ENCODE measurements at places on chromosomes 11 and 22. TPM values are rescaled to one million over a fixed set of nuclear protein-coding genes. Genes with fewer than 3 reads are reported as not detected.
A peak's percentile ranks its signal among the peaks of the same experiment; 100 is the strongest.

DNA sequence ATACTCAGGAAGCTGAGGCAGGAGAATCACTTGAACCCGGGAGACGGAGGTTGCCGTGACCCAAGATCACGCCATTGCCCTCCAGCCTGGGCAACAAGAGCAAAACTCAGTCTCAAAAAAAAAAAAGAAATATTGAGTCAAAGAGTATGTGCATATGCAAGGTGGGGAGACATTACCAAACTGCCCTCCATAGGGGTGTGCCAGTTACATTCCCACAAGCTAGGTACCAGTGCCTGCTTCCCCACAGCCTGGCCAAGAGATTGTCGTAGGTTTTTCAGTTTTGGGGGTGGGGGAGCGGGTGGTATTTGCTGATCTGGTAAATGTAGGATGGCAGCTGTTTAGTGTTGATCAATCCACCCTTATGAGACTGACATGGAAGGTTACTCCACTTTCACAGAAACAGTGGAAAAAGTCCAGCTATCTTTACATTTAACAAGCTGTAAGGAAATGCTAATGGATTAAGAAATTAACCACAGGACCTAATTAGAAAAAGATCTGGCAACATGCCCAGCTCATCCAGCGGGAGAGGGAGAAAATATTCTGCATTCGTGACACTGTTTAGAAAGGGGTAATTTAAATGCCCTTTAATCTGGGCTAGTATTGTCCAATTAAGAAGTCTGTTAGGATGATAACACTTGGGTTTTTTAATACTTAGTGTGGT lies 89.4 kb downstream of the PACS1 start:
- no peak for DNase-seq

DNA sequence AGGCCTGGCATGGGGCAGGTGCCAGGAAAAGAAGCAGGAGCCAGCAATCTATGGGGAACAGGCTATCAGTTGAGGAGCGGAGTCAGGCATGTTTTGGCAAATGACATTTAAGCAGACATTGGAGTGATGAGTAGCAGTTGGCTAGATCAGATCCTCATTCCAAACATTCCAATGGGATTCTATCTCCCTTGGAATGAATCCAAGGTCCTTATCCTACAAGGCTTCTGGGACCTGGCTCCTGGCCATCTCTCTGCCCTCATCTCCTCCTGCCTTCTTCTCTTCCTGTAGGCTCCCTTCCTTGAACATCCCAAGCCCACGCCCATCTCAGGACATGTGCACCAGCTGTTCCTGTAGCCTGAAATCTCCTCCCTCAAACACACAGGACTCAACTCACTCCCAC lies 1074.5 kb downstream of the TBC1D22A start:
- DNase-seq = no peak

GRCh38 chr11:21564095-21564494 lies 628.8 kb upstream of the ANO5 start:
- DNase-seq = no peak

DNA sequence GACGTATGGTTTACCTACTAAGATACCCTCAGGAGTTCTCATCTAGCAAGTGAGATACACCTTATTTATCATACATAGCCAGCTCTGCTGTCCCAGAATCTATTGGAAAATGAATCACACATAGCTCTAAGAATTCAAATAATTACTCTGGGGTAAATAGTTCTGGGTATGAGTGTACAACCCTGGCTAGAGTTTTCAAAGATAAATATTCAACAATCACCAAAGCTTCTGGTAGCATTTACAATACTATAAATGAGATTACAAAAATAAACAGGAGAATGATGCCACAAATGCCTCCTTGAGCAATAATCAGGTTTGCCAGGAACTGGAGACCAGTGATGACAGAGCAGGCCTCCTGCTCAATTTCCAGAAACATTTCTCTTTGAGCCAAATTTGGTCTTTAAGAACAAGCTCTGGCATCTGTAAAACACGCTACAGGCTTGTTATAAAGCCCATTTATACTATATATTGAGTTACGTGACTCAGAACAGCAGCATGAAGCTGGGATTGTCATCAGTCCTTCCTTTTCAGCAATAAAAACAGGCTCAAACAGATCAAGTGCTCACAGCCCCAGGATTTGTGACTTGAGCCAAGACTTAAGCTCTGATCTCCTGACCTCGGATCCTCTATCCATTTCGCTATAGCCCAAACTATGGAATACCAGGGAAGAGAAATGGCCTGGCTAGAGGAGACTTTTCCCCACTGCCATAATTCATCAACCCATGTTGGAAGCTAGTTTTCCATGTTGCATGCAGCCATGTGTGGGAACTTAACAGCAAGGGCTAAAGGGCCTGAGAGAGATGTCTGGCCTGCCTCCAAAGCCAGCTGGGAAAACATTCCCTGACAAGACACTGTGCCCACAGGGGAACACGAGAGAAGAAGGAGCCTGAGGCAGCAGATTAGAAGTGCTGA lies 19.7 kb downstream of the RAB30 start:
- DNase-seq = no peak

DNA sequence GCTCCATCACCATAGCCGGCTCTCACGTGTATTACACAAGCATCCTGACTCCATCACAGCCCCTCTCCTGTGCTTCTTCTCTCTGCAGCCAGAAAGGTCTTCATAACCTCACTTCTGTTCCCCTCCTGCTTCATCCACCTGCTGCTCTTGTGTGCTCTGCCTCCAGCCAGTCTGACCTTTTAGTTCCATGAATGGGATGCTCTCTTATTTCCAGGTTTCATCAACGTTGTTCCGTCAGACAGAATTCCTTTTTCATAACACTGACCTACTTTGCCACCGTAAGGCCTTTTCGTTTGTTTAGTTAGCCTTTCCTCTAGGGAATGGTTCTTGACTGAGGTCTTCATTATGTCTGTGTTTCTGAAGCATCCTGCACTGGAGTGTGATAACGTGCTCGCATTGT lies 18.8 kb downstream of the GRAMD1B start:
- DNase-seq = no peak

DNA sequence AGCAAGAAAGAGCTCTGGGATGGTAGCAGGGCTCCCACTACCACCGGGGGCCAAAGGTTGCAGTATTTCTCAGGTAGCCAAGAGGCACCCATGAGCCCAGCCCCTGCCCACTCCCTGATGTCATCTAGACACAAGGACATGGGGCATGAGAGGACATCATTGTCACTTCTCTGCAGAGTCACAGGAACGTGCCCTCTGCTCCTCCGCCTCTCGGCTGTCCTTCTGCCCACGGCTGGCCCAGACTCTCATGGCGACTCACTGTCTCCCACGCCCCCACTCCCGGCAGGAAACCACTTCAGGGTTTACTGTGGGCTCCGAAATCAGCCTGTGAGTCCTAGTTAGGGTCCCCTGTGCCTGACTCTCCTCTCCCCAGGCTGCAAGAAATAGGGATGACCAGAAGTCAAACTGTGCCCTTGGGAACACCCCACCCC lies 1.8 kb upstream of the GAL start:
- DNase-seq = no peak

- DNase-seq = no peak
Measured at GRCh38 chr22:33889748-33890147, 30.5 kb downstream of the LARGE1 start.

DNA sequence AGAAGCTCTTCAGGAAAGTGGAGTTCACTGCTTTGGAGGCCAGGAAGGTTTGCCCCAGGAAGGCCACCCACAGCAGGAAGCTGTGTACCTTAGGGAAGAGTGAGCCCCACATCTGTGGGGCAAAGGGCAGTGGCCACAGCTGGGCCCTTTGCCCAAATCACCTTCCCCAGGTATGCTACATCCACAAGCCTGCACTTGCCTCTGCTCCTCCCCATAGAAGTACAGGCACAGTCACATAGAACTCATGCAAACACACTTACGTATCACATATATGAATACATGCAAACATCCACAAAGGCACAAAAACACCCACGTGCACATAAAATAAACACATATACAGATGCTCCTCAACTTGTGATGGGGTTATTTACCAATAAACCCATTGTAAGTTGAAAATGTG lies 2.1 kb downstream of the TRIM29 start:
- no peak for DNase-seq

DNA sequence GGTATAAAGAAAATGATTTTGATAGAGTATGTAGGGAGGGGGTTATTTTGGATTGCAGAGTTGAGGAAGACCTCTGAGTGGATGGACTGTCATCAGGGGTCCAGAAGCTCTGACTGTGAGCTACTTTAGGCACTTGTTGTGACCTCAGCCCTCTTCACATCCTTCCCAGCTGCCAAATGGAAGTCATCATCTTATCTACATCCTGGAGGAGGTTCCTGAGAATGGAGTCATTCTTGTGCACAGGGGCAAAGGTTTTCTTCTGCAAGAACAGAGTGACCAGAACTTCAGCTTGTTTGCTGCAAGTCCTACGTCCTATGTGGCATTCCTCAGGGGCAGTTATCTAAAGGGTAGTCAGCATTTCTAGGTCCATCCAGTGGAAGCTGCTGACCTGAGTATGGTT lies 393.8 kb downstream of the AASDHPPT start:
- no peak for DNase-seq

DNA sequence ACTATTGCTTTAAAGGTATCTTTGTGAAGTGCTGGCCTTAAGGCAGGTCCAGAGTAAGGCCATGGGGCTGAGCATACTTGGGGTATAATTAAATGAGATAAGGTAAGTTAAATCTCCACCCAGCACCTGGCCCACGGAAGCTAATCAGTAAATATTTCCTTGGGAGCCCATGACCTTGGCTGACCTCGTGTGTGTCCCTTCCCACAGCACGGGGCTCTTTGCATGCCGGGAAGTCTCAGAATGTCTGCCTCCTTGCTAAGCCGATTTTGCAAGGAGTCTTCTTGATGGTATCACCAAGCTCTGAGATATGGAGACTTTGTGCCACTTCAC lies 46.5 kb downstream of the ADM start:
- DNase-seq = no peak

- no peak for DNase-seq
Measured at GRCh38 chr22:40743768-40744167, 64.5 kb downstream of the MCHR1 start.

GRCh38 chr11:406796-407650 lies 7.8 kb downstream of the SIGIRR start:
- peak; percentile 61 for DNase-seq

DNA sequence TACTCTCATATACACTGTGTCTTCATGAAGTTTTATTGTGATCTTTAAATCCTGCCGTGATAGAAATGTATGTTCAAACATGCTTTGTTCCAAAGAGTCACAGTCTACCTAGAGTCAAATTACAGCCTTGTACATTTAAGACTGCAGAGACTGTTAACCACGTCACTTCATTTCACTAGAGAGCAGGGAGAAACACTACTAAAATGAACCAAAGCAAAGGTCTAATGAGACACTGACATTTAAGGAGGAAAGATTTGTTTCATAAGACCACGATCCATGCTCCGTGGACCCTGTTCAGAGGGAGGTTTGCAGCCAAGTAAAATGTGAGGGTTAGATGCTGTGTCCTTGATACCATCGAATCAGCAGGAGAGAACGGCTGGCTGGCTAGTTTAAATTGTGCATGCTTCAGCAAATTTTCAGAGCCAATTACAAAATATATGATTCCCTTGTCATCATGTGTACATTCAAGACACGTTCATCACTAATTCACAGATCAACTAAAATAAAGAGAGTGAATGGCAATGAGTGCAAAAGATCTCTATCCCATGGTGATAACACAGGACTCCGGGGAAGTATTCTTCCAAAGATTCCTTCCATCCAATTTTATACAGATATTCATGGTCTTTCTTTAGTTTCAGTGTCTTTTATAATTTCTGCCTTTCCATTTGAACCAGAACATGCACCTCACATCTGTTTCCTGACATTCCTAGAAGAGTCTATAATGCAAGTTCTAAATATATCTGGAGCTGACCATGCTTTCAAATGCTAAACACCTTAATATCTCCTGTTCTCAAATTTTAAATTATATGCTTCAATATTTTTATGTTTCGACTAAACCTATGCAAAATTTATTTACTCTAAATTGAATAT lies 960.9 kb upstream of the FAT3 start:
- no peak for DNase-seq

- DNase-seq = no peak
Measured at GRCh38 chr11:118311518-118311917, 7.0 kb downstream of the CD3E start.

- DNase-seq = no peak
Measured at GRCh38 chr11:117663414-117663813, 133.6 kb downstream of the DSCAML1 start.

DNA sequence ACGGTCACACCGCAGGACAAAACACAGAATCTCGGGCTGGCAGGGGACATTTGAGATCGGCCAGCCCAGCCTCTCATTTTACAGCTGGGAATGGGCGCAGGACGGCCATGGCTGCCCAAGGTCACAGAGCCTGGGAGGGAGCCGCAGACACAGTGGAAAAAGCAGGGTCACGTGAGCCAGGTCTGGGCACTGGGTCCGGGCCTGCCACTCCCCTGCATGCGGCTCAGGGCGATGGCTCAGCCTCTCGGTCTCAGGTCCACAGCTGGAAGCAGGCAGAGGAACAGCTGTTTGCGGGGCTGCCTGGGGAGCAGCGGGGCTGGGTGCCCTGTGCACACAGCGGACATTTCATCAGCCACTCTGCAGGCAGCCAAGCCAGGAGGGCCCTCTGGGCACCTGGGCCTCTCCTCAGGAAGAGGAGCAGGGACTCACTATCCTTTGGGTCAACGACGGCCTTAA lies 10.4 kb upstream of the PPARA start:
- no peak for DNase-seq

DNA sequence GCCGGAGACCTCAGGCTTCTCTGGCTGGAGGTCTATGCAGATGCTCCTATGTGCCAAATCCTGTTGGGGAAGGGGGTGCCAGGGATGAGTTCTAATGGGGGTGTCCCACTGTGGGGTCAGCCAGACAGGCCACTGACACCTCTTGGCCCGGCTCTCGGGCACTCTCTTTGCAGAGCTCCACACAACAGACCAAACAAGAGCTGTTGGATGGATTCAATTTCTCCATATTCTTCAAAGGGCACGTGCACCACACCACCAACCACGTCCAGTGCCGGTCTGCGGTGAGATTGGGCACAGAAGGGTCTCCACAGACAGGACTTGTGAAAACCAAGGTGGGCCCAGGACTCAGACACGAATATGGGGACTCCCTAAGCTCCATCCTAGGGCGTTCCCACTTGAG lies 2.2 kb upstream of the RGL4 start:
- DNase-seq = no peak

DNA sequence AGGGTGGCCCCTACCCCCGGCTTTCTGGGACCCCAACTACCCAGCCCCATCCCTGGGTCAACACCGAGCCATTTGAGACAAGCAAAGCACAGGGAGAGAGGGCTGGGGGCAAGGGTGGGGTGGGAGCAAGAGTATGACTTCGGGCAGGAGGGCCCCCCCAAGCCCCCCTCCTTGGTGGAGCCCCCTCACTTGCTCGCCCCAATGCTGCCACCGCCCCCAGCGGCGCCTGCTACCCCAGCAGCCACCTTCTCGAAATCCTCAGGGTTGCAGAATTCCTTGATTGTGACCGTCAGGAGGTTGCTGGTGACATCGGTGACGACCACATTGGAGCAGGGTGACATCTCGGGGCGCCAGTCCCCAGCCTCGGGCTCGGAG lies 6.0 kb downstream of the CBX6 start:
- no peak for DNase-seq

The HTR3A gene
- not detected for polyA plus RNA-seq

The NPTXR gene
- polyA plus RNA-seq = 4.1 TPM

The SOX6 gene
- 30.0 TPM for polyA plus RNA-seq

The SLC17A6 gene
- not detected for polyA plus RNA-seq

The SPDYC gene
- polyA plus RNA-seq = not detected

The TYR gene
- polyA plus RNA-seq = 0.26 TPM

The APLNR gene
- polyA plus RNA-seq = 110 TPM

The SMTNL1 gene
- polyA plus RNA-seq = 148 TPM

The TMPRSS5 gene
- 1.7 TPM for polyA plus RNA-seq

The RRP8 gene
- polyA plus RNA-seq = 22.3 TPM

Data from hindlimb muscle (tissue), 1 donor.